ENCODE measurements at places on chromosomes 16 and 17.

- no peak for DNase-seq
Measured at GRCh38 chr17:82687375-82687861, 11.1 kb downstream of the RAB40B start.

DNA sequence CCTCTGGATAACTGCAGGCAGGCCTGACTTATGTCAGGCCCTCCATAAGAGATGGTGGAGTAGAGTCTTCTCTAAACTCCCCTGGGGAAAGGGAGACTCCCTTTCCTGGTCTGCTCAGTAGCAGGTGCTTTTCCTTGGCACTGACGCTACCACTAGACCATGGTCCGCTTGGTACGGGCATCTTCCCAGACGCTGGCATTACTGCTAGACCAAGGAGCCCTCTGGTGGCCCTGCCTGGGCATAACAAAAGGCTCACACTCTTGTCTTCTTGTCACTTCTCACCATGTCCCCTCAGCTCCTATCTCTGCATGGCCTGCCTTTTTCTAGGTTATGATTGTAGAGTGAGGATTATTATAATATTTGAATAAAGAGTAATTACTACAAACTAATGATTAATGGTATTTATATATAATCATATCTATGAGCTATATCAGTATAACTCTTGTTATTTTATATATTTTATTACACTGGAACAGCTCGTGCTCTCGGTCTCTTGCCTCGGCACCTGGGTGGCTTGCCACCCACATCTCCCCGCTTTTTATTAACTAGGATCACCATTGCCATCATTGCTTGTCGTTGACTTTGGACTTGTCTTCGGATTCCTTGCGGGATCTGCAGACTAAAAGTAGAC, 59.8 kb upstream of the ARL4D start:
- DNase-seq: no peak

GRCh38 chr17:43814026-43814425, 18.9 kb downstream of the MPP3 start:
- DNase-seq: no peak

DNA sequence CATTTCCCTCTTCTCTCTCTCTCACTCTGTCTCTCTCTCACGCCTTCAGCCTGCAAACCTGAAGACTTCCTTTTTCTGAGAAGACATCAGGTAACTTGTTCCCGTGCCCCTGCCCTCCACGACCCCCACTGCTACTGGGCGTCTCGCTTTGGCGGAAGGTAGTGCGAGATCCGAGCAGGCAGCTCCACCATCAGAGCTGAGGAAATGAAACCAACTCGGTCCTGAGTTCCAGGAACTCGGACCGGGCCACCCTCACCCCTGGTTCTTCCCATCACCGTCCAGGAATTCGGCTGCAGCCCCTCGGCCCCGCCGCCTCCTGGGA, 585 bp downstream of the MLKL start:
- no peak for DNase-seq

DNA sequence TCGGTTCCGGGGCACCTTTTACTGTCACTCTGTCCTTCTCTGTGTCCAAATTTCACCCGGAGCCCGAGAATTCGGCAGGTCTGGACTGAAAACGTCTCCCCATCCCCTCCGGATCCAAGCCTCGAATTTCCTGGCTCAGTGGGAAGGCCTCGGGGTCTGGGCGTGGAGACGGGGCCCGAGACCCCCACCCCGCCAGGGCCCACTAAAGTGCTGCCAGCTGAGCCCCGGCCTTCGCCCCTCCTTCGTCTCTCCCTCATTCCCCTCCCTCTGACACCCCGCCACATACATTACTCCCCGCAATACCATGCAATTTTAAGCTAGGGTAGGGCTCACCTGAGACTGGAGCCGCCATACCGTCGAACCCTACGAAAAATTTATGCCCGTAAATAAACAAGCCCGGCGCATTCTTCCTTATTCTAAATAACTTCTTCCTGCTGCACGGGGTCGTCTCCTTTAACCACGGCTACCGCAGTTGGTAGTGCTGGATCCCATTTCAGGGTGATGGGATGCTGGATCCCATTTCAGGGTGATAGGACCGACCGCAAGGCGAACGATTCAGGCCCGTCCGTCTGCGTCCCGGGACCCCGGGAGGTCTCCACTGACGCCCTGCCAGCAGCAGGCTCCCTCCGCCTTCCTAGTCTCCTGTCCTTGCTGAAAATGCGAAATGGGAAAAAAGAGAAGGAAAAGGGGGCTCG, 4.4 kb upstream of the OR1F1 start:
- no peak for DNase-seq

- DNase-seq: no peak
Measured at GRCh38 chr16:65757064-65757463, 609.4 kb upstream of the CDH5 start.

DNA sequence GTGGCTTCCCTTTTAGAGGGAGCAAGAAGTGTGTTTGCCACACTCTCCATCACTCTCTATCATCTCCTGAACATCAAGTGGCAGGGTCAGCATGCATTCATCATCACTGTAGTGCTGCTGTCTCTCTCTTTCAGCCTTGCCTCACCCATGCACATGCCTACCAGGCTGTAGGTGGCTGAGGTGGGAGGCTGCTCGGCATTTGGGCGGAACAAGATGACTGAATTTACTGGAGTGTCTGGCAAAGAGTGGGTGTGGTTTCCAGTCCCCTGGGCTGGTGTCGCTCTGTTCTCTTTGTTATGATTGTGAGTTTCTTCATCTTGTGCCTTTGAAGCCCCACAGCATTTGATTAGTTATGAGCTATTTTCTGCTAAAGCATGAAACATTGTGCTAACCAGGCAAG, 541.9 kb upstream of the EEF2KMT start:
- DNase-seq: no peak

DNA sequence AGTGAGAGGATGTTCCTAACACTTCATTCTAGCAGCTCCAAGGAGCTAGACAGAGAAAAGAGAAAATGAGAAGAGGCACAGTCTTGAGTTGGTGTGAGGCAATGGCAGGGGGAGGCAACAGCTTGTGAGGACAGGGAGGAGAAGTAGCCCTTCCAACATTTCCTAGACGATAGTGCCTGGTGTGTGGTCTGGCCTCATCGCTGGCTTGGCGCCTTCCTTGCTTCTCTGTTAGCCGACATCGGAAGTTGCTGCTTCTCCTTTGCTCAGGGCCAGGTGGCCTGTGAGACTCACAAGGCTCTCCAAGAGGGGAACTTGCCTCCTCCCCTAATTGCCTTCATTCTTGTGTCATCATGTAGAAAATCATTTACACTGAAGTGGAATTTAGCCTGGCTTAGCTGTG, 208.7 kb downstream of the MAP2K4 start:
- no peak for DNase-seq

DNA sequence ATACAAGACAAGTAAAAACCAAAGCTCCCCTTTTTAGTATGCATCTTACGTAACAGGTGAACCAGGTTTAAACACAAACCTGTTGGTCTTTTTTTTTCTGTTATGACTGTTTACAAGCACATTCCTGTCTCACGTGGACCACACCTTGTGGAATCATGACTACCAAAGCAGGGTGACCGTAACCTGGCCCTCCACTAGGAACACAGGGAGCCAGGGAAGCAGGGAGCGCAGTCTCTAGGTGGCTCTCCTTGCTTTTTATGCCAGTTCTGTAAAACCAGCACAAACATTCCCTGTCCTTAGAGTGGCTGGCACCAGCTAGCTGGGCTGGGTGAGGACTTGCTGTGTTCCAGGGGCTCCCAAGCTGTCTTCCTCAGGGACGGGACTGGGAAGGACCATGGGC, 44.1 kb downstream of the DDX19A start:
- DNase-seq: no peak

- DNase-seq: no peak
Measured at GRCh38 chr16:50688083-50688482, 5.3 kb upstream of the NOD2 start.

GRCh38 chr16:46712911-46713310, 23.5 kb downstream of the ORC6 start:
- DNase-seq: no peak

GRCh38 chr17:77182205-77183172, 41.7 kb downstream of the SEC14L1 start:
- no peak for DNase-seq

DNA sequence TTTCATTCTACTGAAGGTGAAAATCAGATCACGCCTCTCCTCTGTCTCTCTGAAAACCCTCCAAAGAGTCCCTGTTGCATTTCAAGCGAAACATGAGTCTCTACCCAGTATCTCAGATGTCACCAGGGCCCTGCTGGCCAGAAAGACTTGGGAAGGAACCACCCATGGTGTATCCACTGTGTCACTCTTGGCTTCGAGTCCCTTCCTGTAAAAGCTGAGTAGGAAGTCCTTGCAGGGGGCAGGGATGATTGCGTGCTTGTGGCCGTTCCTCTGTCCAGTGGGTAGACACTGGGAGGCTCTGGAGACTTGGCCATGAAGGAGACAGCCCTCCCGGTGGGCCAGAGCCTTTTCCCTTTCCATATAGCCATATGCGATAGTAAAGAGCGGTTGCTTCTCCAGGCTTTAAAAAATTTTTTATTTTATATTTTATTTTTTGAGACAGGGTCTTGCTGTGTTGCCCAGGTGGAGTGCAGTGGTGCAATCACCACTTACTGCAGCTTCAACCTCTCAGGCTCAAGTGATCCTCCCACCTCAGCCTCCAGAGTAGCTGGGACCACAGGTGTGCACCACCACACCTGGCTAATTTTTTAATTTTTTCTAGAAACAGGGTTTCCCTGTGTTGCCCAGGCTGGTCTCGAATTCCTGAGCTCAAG, 19.0 kb upstream of the RMI2 start:
- no peak for DNase-seq

DNA sequence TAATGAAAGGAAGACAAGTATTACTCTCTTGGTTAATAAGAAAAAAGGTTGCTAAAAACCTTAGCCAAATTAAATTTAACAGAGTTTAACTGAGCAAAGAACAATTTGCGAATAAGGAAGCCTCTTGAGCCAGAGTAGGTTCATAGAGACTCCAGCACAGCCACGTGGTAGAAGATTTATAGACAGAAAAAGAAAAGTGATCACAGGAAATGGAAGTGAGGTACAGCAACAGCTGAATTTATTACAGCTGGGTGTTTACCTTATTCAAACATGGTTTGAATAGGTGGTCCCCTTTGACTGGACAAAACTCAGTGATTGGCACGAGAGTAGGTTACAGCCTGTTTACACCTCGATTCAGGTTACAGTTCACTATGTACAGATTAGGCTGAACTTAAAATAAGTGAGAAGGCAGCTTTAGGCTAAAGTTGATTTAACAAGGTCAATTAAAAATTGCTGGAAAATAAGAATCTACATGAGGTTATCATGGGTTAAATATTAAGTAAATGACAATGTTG, 3.3 kb upstream of the CCL15 start:
- no peak for DNase-seq

DNA sequence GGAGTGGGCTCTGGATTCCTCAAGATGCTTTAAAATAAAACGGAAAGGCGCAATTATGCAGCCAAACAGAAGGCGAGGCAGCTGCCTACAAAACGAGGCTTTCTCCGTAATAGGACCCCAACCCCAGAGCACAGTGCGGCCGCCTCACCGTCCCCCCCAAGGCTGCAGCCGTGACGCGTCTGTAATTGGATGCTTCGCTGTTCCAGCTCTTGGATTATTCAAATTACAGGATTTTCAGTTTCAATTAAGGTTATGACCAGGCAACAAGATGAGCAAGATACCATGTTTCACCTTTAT, 37.3 kb upstream of the ABR start:
- no peak for DNase-seq

GRCh38 chr17:33421933-33422332, 128.8 kb upstream of the ASIC2 start:
- DNase-seq: no peak
